ENCODE measurements at places on chromosomes 3 and 15.

- no peak for DNase-seq
Observed at GRCh38 chr3:124879337-124879680, 7.9 kb downstream of the ITGB5 start.

DNA sequence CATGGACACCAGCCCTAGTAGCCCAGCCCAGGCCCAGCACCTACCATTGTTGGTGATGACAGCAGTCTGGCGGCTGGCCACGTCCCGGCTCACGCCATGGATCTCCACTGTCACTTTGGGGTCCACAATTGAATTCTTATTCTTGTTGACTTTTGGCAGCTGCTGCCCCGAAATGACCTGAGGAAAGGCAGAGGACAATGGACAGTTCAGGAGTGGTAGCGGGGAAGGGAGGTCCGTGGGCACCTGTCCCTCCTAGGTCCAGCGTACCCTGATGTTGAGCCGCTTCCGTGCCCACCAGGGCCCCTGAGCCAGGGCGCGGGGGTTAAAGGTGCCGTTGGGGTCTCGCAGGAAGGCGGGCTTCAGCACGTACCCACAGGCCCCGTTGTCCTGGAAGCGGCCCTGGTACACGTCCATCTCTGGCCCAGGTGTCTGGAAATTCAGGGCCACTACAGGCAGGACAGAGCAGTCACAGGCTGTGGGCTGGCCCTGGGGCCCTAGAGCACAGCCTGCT is 17.7 kb downstream of the VILL start:
- no peak for DNase-seq

DNA sequence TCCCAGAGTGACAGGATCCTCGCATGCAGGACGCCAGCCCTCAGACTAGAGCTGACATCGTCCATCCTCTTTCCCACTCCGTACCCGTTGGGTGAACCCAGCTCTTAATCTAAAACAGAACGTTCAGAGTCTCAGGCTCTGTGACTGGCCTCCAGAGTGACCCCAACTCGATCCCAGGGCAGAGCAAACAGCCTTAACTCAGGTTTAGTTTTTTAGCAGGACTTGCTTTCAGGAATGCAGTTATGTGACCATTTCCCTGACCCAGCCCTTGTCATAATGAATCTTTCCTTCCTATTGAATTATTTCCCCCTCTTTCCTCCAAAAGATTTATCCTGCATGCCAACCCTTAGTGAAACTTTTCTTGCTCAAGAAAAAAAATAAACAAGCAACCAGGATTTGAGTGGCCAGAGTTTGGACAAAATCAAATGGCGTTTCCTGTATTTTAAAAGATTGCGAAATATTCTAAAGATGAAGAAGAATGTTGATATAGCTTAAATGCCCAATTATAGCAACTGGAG is 47.8 kb upstream of the RARB start:
- no peak for DNase-seq

DNA sequence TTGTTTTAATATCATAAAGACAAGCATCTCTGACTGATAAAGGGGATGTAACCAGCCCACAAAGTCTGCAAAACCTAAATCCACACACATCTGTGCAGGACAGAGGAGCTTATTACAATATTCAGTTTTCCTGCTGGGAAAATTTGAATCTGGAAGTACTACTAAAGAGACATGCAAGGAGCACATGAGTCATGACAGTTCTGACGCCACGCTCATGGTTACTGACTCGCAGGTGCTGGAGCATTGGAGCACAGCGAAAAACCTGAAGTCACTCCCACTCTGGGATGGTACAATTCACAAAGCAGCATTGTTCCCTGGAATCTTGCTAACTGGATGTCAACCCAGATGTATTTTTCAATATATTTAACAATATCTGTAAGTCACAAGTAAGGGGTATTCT is 7.6 kb upstream of the ISL2 start:
- no peak for DNase-seq

DNA sequence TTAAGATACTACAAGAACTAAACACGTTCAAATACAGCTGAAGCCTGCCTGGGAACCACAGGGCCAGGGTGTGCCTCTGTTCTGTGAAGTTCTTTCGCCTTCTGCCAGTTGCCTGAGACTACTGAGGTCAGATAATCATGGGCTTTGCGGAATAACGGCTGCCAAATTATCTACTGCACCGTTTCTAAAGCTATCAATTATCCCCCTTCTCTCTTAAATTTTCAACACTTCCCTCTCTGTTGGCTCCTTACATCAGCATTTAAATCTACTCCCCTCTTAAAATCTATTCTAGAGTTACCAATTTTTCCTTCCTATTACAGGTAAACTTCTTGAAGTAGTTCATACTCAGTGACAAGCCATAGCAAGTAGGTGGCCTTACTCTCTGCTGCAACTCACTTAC is 6.2 kb upstream of the NEO1 start:
- DNase-seq = no peak
